Keratinocyte (primary cell): ENCODE measurements at places on chromosomes 7 and 10.
A peak's percentile ranks its signal among the peaks of the same experiment; 100 is the strongest.

DNA sequence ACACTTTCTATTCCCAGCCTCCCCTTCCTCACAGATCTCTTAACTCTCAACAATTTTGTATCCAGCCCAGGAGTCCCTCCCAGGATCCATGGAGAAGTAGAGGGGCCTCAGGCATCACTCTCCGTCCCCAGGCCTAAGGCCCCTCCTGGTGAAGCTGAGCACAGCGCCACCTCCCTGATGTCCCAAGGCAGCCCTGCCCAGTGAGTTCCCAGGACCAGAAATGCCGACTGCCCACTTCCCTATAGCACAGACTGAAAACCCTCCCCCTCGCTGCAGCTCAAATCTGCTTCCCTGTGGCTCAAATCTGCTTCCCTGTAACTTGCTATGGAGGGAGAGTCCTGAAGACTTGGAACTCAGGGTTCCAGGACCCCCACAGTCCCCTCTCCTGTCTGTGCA lies 35.6 kb downstream of the YKT6 start:
- DNase-seq = no peak

DNA sequence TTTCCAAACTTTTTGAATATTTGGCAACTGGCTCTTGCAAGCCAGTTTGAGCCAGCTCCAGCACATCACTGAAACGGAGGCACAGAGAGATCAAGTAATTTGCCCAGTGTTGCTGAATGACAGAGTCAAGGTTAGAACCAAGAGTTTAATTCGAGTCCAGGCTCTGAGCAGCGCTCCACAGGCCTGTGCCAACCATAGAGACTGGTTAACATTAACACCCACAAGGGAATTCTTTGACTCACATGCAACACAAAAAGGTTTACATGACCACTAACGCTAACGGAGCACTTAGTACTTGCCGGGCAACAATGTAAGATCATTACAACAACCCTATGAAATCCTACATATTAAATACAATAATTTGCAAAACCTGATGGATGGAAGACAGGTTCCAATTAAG lies 1.5 kb downstream of the RGS10 start:
- DNase-seq = no peak

GRCh38 chr7:156979711-156980110 lies 30.2 kb downstream of the NOM1 start:
- DNase-seq = no peak

GRCh38 chr7:126696256-126697038 lies 556.3 kb downstream of the GRM8 start:
- no peak for DNase-seq

DNA sequence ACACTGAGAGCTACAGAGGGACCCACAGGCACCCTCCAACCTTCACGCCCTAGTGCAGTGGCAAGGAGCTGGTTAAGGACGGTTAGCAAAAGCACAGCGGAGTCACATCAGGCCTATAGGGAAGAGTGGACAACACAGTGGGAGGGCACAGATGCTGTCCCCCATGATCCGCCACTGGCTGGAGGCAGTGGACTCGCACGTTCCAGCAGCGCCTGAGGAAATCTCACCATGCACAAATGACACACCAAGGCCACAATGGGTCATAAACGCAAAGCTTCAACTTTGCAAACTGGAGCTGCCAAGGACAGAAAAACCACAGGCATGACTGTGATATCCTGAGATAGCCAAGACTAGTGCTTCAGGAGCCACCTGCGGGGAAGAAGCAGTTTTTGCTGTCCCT lies 58.8 kb downstream of the GRB10 start:
- no peak for DNase-seq

GRCh38 chr7:81783818-81784217 lies 14.0 kb upstream of the HGF start:
- no peak for DNase-seq

DNA sequence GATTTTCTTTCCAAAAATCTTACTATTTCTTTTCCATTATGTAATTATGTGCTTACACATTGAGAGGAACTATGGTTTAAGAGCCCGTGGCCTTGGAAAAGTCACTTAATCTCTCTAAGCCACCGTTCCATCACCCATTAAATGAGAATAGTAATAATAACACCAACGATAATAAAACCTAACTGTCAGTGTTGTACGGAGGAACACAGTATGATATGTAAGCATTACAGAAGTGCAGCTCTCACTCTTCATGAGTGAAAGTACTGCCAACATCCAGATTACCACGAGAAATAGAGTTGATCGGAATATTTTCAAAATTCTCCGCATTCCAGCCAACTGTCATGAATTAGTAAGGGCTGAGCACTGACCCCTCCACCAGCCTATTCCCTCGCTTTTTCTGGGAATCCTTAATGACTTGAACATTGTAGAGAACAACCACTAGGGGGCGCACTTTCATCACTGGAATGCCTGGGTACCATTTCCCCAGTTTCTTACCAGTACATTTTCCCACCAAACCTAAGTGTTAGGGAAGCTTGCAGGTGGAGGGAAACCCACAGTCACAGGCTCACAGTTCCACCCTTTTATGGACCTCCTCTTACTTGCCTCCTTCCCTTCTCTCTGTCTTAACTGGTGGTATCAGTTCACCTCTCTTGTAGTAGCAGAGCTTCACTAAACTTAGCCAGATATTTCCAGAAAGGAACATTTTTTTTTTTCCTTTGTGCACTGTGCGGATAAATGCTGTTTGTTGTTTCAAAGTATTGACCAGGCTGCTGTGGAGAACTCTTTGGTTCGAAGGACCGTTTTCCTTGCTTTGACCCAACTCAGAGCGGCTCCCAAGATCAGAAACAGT lies 27.8 kb downstream of the NKX2-3 start:
- no peak for DNase-seq

- DNase-seq = no peak
These were observed 26.8 kb downstream of the TMEM270 start for GRCh38 chr7:73887762-73888161.

GRCh38 chr10:61192042-61192441 lies 248.1 kb upstream of the RHOBTB1 start:
- no peak for DNase-seq

DNA sequence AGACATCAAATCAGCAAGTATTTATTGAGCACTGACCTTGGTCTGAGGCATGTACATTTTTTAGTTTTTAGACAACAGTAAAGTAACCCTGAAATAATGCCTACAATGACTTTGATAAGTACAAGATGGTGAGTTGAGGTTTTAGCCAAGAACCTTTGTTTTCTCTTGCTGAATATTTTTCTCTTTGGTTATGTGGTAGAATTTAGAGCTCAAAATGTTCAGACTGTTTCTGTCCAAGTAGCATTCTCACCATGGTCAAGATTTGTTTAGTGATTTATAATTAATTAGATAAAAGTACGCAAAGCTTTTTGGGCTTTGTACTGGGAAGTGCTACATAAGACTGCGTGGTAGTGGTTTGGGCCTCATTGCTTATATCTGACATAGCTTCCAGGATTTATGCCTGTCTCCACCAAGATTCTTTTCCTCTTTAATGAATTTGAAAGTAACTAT lies 102.4 kb downstream of the KAT6B start:
- no peak for DNase-seq

GRCh38 chr7:6648066-6648814 lies 11.1 kb downstream of the ZNF316 start:
- DNase-seq = no peak

- DNase-seq = no peak
These were observed 254.7 kb downstream of the PAXIP1 start for GRCh38 chr7:154748089-154748786.

- no peak for DNase-seq
These were observed 448.5 kb downstream of the KCNMA1 start for GRCh38 chr10:77189075-77189474.

GRCh38 chr10:89242345-89242684 lies 9.3 kb downstream of the LIPA start:
- no peak for DNase-seq

- DNase-seq = no peak
These were observed 8.3 kb downstream of the CSTF2T start for GRCh38 chr10:51691135-51691534.

DNA sequence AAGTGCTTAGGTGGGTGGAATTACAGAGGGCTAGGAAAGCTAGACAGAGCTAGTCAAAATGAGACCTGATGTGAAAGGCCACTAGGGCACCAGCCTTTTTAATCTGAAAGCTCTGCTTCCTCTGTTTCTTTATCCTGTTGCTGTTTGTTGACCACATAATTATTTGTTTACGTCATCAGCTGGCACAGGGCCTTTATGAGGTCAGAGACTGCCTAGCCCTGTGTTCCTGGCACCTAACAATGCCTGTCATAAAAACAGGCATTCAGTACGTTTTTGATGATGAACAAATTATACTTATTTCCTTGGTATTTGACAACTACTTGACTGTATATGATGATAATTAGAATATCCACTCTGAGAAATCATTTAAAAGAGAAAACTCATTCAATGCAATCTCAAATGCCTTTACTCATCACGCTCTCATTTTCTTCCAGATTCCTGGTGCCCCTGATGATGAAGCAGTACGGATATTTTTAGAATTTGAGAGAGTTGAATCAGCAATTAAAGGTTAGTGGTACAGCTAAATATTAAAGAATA lies 26.0 kb downstream of the RBM17 start:
- DNase-seq = no peak

GRCh38 chr10:117805139-117805538 lies 241.6 kb downstream of the RAB11FIP2 start:
- DNase-seq = no peak

- DNase-seq = no peak
These were observed 227.2 kb upstream of the GRB10 start for GRCh38 chr7:51009716-51010496.

GRCh38 chr10:33237736-33238624 lies 96.5 kb downstream of the NRP1 start:
- peak; percentile 66 for DNase-seq

DNA sequence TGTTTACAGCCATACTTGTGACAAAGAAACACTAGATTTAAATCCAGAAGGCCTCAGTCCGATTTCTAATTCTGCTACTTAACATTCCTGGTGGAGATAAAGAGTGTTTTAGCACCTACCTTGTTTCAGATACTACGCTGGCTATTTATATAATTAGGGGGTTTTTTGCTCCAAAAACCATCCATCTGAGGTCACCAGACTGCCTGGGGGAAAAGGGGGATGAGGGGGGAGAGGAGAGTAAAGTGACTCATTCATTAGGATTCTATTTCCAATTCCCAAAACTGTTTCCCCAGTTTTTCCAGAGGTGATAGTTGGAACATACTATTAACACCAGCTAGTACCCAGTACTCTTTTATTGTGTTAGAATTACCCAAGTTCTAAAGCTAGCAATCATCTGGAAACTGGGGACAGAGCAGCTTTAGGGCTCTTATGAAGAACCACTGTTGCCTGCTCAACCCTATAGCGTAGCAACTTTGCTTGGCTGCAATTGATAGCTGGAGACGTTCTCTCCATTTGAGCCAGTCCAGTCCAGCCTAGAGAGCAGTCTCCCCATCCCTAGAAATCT lies 6.6 kb downstream of the GCC1 start:
- no peak for DNase-seq

GRCh38 chr10:67839951-67840350 lies 2.0 kb upstream of the DNAJC12 start:
- DNase-seq = no peak

GRCh38 chr10:43128331-43128730 lies 9.9 kb upstream of the CSGALNACT2 start:
- DNase-seq = no peak
